ENCODE measurements at places on chromosomes 12 and 14. TPM values are rescaled to one million over a fixed set of nuclear protein-coding genes. Genes with fewer than 3 reads are reported as not detected.
A peak's percentile ranks its signal among the peaks of the same experiment; 100 is the strongest.

- peak; percentile 16 for DNase-seq
Measured at GRCh38 chr14:52922656-52923055, 28.2 kb downstream of the FERMT2 start.

GRCh38 chr12:98543701-98544100 is 28.3 kb downstream of the TMPO start:
- DNase-seq, result no peak

ELK3 gene
- 59.4 TPM for polyA plus RNA-seq

DNA sequence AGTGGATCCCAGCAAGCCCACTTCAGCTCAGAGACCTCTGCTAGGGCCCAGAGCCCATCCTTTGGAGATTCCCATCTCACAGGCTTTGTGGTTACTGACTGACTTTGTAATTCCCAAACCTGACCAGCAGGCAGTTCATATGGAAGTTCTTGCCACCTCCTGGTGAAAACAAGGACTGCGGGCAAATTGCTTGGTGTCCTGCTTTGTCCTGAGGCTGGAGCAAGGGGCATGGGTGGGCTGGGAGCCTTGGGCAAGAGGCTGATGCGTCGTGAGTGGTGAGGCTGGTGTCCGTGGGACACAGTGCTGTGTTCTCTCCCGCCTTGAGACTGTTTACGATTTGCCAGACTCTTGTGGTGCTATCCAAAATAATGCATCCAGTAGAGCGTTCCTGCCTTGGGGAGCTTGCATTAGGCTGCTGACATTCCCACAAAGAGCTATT is 91.0 kb downstream of the LRRC74A start:
- no peak for DNase-seq

ISCU gene
- 112 TPM for polyA plus RNA-seq

DNA sequence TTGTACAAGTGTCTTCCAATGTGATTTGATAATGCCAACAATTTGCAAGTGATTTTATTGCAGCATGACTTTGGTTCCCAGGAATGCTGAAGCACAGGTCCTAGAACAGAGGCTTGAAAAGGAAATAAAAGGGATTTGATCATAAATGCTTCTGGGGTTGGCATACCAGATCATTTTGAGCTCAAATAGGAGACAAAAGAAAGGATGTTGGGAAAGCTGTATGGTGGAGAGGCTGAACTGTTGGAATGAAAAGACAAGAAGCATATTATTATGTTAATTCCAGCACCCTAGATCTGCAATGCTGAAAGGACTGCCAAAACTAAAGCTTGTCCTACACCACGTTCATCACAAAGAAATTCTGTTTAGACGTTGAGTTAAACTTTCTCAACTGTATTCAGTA is 143.1 kb downstream of the BICD1 start:
- DNase-seq, result no peak

DNA sequence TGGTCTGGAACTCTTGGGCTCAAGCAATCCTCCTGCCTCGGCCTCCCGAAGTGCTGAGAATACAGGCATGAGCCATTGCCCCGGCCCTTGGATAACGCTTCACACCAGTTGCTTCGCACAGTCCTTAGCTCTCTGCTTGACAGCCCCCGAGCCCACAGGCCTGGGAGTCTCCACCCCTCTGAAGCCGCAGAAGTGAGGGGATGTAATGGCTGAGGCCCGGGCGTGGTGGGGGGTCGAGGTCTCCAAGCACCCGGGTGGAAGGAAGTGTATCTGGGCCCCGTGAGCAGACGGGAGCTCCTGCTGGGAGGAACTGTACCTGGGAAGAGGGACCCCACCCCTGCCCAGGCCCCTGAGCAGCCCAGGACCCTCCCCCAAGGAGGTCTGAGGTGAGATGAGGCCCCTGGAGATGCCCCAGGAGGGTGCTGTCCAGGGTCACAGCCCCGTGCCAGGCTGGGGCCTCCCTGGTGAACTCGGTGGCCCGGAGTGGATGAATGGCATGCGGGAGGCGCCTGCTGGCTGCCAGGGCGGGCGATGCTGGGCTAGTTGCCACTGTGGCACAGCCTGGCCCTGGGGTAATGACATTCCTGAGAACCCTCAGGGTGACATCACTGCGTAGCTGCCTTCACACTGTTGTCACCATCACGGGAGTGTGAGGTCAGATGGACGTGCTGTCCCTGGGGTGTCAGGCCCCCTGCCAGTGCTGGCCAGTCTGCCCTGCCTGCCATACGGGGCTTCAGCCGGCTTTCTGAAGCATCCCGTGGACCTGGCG is 48.9 kb downstream of the KIF26A start:
- DNase-seq, result no peak

GRCh38 chr14:105070760-105071137 is 5.5 kb upstream of the GPR132 start:
- no peak for DNase-seq

GRCh38 chr12:69348162-69348938 is at the start of gene LYZ:
LYZ (plus strand) TSS chr12:69348381; CDS start chr12:69348409, 28 bp downstream.
- no peak for DNase-seq

FERMT2 gene
- polyA plus RNA-seq, result 191 TPM

DNA sequence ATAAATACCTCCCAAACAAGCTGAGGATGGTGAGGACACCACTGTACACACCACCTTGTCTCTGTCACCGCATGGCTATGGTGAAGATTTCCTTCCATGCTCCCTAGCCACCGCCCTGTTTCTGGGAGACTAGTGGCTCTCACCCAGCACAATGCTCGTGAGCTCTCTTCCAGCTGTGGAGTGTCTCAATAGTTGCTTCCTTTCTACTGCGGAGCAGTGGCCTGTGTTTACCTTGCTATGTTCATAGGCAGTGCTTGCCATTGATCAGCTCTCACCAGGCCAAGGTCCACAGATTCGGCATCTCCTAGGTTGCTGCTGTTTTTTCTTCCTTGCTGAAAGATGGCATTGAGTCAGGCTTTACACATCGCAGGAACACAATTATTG is 313.6 kb upstream of the RTL1 start:
- DNase-seq, result no peak

DNA sequence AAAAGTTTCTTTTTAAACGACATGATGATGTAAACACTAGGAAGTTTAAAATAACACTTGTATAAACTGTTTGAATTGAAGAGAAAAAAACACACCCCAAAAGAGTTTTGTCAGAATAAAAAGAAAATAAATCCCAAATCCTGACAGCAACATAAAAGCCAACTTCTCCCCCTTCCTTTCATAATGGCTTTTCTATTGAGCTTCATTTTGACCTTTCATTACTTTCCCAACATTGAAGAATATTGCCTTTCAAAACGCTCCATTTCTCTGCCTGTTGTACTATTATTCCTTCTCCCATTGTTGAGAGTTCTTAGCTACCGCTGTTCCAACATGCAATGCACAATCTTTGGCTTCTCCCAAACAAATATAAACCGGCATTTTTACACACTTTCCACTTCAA is 448.5 kb downstream of the BCAT1 start:
- no peak for DNase-seq

GRCh38 chr14:71662291-71662790 is 269.9 kb upstream of the RGS6 start:
- DNase-seq, result no peak

DNA sequence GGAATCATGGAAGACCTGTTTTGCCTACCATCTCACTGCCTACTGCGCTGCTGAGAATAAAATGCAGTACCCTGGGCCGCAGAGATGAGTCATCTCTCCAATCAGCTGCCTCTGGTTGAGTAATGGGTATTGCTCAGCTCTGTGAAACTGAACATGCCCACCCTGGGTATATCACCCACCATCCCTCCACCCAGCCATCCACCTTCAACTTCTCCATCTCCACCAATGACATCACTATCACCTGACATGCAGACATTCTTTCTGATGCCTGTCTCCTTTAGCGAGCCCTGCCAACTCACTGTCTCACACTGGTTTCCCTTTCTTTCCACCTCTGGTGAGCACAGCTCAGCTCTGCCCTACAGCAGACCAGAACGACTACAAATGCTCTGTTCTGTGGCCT is 33.6 kb downstream of the E2F7 start:
- no peak for DNase-seq

- DNase-seq, result no peak
Measured at GRCh38 chr14:35196571-35196970, 74.2 kb downstream of the PRORP start.

BCL2L14 gene
- polyA plus RNA-seq, result 0.67 TPM

DNA sequence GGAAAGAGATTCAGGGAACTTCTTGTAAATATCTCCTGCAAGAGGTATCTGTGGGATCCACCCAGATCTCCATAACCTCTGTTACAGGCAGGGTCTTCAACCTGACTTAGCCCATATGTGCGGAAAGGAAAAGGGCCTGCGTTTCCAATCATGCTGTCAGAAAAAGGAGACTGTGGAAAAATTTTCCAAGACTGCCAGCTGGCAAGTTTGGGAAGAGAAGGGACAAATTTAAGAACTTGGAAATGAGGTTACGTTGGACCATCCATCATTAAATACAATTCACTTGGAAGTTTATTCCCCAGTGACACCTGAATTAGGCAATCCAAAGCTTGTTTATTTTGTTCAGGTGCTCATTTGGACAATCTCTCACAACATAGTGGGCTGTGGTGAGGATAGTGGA is 13.9 kb downstream of the PTHLH start:
- DNase-seq, result no peak

- DNase-seq, result no peak
Measured at GRCh38 chr12:92335831-92336230, 190.2 kb upstream of the BTG1 start.

GRCh38 chr12:47742253-47742825 is 16.3 kb downstream of the RAPGEF3 start:
- no peak for DNase-seq

MANSC4 gene
- 0.44 TPM for polyA plus RNA-seq

ANG gene
- 3.3 TPM for polyA plus RNA-seq

RNASE2 gene
- 1.2 TPM for polyA plus RNA-seq

DNA sequence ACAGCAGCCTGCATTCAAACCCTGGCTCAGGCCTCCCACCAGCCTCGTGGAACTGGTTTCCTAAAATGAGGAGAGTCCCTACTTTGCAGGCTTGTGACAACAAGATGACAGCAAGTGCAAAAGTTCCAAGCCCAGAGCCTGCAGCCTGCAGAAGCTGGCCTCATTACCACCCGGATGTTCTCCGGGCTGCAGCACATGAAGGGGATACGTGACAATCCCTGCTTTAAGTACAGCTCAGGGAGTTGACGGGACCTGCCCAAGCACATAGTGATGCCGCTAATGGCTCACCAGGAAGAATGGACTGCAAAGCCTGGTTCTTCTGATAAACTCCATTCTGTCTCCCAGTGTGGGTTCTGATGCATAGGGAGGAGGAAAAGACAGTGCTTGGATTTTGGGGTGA is 15.0 kb downstream of the SSH1 start:
- no peak for DNase-seq

DNA sequence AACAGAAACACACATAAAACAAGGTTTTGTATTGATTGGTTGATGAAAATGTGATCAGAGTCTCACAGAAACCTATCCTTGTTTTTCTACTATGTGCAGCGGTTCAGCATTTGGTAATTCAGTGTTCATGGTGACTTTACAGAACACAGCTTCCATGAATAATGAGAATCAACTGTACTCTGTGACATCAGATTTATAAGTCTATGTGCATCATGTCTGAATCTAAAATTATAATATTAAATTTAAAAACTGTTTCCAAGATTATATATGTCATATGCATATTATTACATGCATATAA is 104.3 kb downstream of the SLC16A7 start:
- DNase-seq, result no peak

DNA sequence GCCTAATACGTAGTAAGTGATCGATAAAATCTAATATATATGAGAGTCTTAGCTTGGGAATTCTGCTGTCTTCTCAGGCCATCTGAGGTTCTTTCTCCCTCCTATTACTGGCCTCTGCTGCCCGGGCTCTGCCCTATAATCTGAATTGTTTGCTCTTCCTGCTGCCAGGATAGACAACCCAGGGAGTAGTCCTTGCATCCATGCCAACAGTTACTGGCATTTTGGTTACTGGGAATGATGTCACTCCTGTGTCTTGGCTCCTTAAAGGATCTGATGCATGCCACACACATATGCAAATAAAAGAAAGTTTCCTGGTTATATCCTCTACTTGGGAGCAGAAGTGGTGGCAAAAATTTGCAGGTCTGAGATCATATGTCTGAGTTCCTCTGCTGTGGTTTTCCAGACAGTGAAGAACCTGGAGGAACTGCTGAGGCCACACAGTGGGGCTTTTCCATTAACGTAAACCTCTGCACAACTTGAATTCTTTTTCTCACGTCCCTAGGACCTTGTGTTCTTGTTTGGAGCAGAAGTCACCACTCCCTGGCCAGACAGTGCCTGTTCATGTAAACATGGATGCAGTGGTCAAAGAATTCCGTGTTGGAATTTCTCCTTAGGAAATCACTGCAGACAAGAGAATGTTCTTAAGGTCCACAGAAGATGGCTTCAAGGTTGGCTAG is 320.6 kb upstream of the TBX3 start:
- DNase-seq, result no peak

DNA sequence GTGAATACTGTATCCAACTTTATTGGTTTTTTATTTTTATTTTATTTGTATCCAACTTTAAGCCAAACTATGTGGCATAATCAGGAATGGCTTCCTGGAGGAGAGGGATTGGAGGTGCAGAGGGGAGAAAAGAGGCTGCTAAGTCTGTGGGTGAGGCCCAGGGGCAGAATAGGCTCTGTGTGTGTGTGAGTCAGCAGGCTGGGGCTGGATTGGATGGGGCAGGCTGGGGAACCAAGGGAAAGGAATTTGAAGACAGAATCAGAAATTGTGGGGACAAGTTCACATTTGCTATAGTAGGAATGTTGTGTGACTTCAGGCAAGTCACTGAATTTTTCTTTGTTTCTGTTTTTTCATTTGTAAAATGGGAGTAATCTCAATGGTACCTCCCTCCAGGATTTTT is 12.8 kb upstream of the RILPL1 start:
- DNase-seq, result no peak

ZCCHC8 gene
- polyA plus RNA-seq, result 37.6 TPM

GRCh38 chr12:76717314-76717713 is 46.6 kb upstream of the ZDHHC17 start:
- DNase-seq, result no peak

DNA sequence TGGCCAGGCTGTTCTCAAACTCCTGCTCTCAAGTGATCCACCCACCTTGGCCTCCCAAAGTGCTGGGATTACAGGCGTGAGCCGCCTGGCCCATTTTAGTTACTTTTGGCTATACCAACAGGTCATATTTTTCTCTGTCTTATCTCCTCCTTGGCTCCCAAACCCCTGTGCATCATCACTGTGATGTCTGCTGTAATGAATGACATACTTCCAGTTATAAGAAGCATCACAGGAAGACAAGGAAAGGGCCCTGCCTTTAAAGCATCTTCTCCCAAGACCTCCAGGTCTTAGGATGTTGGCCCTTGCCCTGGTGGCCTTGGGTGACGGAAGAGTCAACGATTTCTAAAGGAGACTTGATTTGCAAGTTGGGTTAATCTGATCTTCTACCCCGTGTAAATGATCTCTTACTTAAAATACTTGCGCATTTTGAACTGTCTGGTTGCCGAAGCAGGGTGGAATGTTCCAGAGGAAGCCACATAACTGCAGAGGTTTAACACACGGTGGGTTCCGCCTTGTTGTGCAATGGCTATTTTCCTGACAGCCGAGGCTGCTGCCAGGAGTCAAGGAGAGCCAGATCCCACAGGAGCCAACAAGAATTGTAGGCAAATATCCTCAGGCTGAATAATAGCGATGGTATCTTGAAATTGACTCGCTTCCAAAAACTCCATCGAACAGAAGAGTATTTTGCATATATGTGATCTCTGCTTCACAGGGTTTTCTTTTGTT is 55.7 kb upstream of the PLXNC1 start:
- DNase-seq, result no peak

- DNase-seq, result no peak
Measured at GRCh38 chr14:37138898-37139297, 33.5 kb downstream of the SLC25A21 start.

GRCh38 chr12:58914457-58914856 is 5.8 kb downstream of the LRIG3 start:
- no peak for DNase-seq

GRCh38 chr14:96951511-96951910 is 154.3 kb downstream of the VRK1 start:
- no peak for DNase-seq
